ENCODE measurements at places on chromosomes 5 and 9. TPM values are rescaled to one million over a fixed set of nuclear protein-coding genes. Genes with fewer than 3 reads are reported as not detected.

The ADAMTS16 gene
- total RNA-seq: not detected

GRCh38 chr5:160044391-160044804 lies 35.5 kb downstream of the TTC1 start:
- no peak for DNase-seq

The ITGA2 gene
- total RNA-seq: 0.88 TPM

DNA sequence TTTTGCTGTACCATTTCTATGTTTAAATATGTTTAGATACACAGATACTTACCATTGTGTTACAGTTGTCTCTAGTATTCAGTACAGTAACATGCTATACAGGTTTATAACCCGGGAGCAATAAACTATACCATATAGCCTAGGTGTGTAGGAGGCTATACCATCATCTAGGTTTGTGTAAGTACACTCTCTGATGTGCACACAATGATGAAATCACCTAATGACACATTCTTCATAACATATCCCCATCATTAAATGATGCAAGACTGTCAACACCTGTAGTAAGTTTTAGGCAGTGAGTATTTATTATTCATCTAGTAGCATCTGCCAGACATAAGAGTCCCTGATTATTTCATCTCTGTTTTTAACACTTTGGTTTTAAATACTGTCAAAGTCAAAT lies 7.3 kb upstream of the DHFR start:
- DNase-seq: no peak

DNA sequence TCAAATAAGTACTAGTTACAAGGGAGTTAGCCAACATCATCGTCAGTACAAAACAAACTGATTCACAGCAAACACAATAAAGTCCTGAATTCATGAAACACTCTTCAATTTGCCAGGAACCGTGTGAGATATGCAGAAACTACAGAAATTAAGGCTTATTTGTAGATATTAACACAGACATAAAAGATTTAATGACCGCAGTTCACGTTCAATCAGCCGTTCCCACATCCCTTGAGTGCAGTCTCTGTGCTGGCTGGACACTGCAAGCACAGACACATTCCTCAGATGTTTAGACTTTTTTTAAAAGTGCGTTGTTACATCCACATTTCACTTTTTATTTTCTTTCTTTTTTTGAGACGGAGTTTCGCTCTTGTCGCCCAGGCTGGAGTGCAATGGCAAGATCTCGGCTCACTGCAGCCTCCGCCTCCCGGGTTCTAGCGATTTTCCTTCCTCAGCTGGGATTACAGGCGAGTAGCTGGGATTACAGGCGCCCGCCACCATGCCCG lies 566 bp upstream of the CEP78 start:
- DNase-seq: no peak

DNA sequence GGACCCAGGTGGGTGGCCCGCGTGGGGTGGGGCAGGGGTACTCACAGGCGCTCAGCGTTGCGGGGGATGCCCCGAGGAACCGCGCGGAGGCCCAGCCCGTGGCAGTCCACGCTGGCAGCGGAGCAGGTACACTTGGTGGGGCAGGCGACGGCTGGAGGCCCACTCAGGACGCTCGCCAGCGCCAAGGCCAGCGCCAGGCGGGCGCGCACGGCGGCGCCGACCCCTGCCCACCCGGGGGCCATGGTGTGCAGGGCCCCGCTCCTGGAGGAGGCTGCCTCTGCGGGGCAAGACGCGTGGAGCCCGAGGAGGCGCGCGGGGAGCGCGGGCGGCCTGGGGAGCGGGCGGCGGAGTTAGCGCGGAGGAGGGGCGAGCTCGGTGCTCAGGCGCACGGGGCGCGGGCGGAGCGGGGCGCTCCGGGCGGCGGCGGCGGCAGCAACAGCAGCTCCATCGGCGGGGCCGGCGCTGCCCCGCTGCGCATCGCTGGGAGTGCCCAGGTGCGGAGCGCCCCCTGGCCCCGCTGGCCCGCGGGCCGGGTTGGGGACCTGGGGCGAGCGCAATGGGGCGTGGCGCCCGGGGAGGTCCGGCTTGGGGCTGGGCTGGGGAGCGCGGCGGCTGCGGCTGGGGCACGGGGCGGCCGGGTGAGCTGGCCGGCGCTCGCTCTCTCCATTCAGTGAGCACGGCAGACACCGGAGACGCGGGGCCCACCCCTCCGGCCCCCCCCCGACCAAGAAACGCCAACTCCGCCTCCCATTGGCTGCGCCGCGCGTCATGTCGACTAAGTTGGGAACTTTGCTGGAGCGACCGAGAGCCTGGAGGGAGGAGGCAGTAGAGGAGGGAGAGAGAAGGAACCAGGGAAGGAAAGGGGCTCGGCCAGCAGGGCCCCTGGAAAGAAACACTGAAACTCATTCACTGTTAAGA lies at the start of gene SLIT3:
Gene SLIT3, minus strand, starts transcription at position 672 of the 918 bp plus-strand sequence. Its CDS starts 430 bp downstream, at position 242.
- peak; percentile 86 for DNase-seq

DNA sequence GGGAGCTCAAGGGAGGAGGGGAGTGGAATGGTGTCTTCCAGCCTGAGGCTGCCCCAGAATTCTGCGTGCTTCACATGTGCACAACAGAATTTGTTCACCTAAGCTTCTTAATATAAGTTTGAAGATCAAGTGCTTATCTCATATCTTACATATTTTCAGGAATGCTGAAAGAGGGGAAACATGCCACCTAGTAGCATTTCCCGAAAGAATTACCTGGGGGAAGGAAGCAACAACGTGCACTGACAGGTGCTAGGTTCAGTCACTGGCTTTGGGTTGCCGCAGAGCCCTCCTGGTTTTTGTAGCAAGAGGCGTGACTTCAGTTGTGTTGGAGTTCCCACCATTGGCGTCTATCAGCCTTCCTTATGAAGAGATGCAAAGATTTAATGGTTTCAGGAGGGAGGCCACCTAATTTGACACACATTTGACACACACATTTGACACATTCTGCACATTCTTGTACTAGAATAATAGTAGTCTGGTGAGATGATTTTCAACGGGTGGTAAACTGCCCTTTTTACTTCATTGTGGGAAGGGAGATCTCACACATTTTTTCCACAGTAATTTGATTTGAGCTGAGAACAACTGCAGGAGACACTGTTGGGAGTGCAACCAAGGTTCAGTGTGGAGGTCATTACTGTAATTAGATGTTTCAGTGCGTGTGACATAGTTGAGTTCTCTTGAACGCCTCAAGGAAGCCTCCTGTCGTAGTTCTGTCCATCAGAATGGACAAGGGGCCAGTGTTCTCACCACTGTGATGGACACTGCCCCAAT lies 481.3 kb downstream of the CCDC171 start:
- no peak for DNase-seq

GRCh38 chr9:115034801-115035200 lies 83.2 kb downstream of the TNC start:
- DNase-seq: no peak

DNA sequence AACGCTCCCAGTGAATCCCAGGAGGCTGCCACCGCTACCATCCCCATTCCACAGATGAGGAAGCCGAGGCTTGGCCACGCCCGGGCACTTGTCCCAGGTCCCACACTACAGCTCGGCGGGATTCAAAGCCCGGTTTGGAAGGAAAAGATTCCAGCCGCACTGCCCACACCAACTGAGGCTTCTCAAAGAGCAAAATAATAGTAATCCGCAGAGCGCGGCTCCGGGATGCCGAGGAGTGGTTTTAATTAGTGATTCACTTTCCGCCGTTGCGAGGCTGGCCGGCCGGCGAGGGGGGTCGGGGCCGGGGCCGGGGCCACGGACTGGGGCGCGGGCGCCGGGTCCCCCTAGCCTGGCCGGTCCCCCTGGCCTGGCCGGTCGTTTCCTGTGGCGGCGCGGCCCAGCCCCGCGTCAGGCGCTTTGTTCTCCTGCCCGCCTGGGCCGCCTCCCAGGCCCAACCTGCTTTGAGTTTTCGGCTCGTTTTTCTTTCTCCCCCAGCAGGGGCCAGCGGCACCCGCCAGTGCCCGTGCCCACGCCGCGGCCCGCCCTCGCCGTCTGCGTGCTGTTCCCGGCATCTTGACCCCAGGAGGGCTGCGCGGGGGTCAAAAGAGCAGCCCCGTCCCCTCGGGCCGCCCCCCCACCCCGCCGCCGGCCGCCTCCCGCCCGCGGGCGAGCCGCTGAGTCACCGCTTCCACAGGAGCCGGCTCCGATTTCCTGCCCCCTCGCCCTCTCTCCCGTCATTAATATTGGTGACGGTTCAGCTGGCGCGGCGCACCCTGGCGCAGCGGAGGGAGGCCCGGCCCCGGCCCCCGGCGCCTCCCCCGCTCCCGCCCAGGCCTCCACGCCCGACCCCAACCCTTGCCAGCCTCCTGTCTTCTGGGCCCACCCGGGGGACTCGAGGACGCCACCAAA lies 31.2 kb downstream of the FGF18 start:
- peak; percentile 87 for DNase-seq

The SOHLH1 gene
- total RNA-seq: not detected

DNA sequence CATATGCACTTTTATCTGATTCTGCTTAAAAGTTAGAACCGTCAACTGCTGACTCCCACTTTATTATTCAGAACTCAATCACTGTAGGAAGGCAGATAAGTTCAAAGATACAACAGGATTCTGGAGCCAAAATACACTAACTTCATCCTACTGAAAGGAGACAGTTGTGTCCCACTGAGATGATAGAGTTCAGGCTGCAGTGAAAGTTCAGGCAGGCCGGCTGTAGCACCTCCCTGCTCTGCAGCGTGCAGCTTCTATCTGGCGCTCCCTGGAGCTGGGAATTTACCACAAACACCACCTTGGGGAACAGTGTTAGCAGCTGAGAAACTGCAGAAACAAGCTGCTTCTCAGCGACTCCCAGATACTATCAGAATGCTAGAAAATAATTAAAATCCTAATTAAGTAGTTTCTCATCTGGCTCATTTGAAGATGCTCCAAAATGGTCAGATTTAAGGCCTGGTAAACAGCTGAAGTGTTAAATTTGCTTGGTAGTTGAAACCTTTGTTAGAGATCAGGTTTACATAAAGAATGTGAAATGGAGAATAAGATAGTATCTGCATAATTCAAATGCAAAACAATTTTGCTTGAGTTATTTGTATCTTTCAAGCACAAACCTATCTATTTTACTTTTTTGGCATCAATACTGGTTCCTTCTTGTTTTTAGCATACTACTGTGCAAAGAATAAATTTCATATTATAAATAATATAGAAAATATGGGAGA lies 52.3 kb upstream of the CNTLN start:
- DNase-seq: no peak

DNA sequence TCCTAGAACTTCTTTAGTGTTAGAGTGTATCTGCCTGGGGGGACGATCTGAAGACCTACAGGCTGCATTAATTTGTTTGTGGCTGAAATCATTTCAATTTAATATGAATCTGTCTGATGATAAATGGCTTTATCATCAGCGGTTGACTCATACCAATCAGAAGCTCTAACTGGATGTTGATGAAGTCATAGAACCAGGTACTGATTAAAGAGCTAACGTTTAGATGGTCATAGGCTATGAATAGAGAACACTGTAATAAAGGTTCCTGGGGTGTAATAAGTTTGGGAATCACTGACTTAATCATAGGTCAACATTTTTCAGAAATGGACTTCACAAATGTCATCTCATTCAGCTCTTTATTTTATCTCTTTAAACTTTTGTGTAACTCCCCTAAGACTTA lies 329.9 kb downstream of the MSX2 start:
- no peak for DNase-seq

The IL5 gene
- not detected for total RNA-seq

- DNase-seq: no peak
These were observed 4.2 kb upstream of the SOWAHA start for GRCh38 chr5:132808866-132809265.

GRCh38 chr9:136665111-136665703 lies 2.5 kb downstream of the EGFL7 start:
- DNase-seq: peak; percentile 48

The SYK gene
- 10.3 TPM for total RNA-seq

GRCh38 chr5:18652404-18653215 lies 1018.4 kb downstream of the TAF11L14 start:
- no peak for DNase-seq

DNA sequence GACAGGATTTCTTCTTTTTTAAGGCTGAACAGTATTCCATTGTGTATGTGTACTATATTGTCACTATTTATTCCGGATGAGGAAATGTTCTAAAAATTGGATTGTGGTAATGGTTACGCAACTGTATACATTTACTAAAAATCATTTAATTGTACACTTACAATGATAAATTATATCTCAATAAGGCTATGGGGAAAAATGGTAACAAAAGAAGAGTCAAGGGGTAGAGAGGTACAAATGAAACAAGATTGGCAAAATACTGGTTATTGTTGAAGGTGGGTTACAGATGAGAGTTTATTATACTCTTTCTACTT lies 62.3 kb upstream of the TNFAIP8 start:
- DNase-seq: no peak

GRCh38 chr5:180605554-180606214 lies 14.4 kb upstream of the SCGB3A1 start:
- DNase-seq: no peak

DNA sequence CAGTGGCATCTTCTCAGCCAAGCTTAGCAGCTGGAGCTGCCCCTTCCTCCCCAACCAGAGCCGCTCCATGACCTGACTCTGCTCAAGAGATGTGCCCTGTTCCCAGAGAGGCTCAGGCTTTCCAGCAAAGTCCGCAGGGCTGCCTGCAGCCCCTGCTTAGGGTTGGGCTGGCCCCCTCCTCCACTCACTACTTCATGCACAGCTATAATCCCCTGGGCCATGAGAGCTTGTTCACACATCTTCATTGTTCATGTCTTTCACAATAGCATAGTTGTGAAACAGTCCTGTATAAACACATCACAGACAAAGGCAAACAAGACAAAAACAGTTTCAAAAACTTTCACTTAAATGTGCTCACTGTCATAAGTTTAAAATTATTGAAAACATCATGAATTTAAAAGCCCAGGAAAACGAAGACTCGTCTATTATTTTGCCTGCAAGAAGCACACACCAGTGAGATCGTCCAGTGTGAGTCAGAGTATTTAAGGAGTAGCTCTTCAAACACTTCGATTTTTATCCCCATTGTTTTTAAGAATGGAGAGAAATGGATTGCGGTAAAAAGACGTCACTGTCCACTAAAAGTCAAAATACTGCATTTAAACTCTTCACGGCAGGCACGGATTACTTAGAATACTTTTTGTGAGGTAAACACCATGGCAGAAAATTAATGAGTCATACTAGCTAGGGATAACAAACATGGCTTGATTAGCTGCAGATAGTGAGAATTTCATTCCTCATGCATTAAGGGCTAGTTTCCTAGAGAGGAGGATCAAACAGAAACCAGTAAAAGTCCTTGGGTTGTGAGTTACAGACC lies 40.7 kb upstream of the S1PR3 start:
- no peak for DNase-seq

The PCDHGA7 gene
- 3.5 TPM for total RNA-seq

DNA sequence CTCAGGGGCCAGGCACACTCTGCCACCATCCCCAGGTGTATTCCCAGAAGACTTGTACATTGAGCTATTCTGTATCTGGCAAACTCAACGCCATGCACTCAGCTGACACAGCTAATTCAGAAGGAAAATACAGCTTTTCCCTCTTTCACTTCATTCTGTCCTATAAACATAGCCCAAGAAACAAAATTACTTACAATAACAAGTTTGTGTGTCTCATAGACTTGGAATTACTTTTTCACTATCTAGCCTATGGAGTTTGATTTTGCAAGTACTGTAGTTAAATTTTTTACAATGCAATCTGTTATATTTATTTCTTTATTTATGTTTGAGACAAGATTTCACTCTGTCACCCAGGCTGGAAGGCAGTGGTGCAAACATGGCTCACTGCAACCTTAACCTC lies 125.1 kb upstream of the KLF9 start:
- no peak for DNase-seq

The OR1J2 gene
- not detected for total RNA-seq

- DNase-seq: no peak
These were observed 746 bp upstream of the NPM1 start for GRCh38 chr5:171386861-171387344.

GRCh38 chr5:61333954-61334867 lies 2.2 kb downstream of the ZSWIM6 start:
- DNase-seq: no peak

GRCh38 chr5:113060408-113061025 lies 83.9 kb downstream of the DCP2 start:
- no peak for DNase-seq
